ENCODE measurements at places on chromosomes 5 and 9.

DNA sequence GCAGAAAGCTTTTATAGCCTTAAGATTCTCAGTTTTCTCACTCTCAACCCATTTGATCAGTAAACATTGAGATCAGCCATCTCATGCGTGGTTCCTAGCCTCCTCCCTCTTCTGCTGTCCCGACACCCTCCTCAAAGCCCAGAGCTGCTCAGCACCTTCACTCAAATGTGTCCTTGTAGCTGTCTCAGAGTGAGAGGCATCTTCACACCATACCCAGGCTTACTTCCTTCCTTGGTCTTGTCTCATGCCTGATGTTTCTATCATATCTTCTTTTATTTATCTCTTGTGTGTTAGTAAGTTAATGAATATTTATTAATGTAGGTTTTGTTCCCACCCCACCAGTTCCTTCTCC lies 72.4 kb upstream of the SNX2 start:
- DNase-seq, result no peak

- no peak for DNase-seq
These were observed 141.1 kb downstream of the GCNT1 start for GRCh38 chr9:76600007-76600615.

DNA sequence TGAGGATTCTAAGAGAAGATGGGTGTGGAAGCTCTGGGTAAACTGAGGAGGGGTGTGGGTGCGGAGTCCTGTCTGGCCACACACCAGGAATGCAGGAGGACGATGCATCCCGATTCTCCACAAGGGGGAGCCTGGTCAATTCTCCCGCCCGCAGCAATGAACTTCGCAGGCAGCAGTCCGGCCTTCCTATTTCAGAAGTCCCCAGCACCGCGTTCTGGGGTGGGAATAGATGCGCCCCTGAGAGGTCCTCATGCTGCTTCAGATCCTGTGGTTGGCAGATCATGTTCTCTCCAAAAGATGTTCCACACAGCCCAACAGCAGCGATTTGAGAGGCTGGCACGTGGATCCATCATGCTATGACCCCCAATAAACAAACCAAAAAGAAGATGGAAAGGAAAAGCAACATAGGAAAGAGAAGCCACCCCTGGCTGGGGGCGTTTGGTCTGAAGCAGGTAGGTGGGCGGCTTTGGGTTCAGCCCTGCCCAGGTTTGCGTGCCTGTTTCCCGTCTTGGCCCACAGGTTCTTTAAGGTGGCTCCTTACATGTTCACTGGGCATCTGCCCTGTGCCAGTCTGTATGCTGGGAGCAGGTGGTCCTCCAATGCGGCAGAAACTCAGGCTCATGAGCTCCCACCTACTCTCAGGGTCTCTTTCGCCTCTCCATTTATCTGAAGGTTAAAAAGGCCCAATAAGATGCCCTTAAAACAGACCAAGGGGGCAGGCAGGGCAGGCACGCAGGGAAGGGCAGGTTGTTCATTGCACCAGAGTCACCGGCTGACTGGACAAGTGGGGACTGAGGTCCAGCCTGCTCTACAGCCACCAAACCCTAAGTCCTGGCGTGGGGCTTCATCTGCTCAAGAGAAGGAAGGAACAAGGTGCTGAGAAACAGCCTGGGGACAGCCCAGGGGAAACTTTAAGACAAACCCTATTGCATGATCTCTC lies 171.6 kb downstream of the PAX5 start:
- DNase-seq, result no peak

GRCh38 chr5:130476325-130476724 lies 572.1 kb downstream of the CHSY3 start:
- no peak for DNase-seq

DNA sequence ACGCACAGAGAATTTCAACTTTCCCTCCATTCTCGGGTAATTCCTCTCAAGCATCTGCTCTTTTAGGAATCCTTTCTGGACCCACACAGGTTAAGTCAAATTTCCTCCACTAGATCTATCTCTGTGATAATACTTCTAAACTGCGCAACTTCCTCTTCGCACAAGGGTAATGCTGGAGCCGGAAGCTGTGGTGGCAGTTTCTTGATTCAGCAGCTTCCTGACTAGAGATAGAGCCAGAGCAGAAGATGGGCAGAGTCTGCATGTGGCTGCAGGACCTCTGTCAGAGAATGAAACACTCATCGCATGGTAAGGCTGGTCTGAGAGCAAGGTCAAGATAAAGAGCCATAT lies 11.1 kb upstream of the CDC42SE2 start:
- no peak for DNase-seq

DNA sequence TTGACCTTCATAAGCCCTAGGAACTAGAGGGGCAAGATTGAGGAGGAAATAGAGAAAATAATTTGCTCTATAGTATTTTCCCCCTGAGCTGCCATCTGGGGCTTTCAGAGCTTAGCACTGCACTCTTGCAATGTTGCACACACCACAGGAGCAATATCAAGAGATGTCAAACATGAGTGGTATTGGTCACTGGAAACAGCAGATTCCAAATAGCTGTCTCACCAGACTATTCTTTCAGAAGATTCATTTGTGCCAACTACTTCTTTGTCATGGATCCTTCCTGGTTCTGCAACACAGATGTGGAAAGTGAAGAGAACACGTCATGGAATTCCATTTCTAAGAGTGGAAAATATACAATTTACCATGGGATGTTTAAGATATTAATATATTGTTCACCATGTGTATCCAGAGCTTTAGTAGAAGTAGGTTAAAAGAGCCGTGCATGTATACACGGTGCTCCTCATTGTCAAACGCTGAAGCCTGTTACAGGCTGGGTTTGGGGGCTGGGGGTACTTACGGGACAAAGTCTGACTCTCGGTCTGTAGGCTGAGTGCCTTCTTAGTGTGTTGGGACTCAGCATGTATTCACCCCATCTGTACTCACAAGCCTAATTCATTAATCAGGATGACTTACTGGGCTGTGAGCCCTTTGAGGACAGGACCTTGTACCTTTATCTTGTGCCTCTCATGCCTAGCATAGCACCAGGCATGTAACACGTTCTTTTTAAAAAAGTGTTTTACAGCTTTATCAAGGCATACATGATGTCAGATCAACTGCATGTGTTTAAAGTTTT lies 31.4 kb upstream of the GDNF start:
- no peak for DNase-seq

GRCh38 chr9:21078702-21079101 lies 960 bp upstream of the IFNB1 start:
- no peak for DNase-seq

Data from NCI-H1436 treated with DMSO at 0.1 percent for 48 hours (cell line).